Stimulated activated CD4-positive, alpha-beta T cell treated with anti-CD3 and anti-CD28 coated beads, Interleukin-1b, Interleukin-23, amount 100 ng/mL, for 1 hour (primary cell): ENCODE measurements at places on chromosomes 7 and 10.

GRCh38 chr7:27901028-27901760 is 161.2 kb downstream of the TAX1BP1 start:
- no peak for DNase-seq

- DNase-seq, result no peak
Measured at GRCh38 chr10:85648279-85648754, 718.3 kb downstream of the GRID1 start.

GRCh38 chr7:105149827-105150226 is 135.8 kb downstream of the KMT2E start:
- DNase-seq, result no peak

DNA sequence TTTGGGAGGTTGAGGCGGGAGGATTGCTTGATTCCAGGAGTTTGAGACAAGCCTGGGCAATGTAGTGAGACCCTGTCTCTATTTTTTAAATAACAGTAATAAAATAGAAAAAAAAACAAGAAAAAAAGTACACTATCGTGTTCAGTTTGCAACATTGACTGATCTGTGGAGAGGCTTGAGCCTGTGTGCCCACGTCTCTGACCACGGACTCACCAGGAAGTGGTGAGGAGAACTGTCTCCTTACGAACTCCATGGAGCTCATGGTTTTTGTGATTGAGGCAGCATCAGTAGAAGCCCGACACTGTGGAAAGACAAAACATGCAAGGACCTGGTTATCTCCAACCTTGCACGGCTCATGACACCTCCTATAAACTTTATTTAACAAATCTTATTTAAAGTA is 23.9 kb upstream of the DNAJB6 start:
- DNase-seq, result no peak

DNA sequence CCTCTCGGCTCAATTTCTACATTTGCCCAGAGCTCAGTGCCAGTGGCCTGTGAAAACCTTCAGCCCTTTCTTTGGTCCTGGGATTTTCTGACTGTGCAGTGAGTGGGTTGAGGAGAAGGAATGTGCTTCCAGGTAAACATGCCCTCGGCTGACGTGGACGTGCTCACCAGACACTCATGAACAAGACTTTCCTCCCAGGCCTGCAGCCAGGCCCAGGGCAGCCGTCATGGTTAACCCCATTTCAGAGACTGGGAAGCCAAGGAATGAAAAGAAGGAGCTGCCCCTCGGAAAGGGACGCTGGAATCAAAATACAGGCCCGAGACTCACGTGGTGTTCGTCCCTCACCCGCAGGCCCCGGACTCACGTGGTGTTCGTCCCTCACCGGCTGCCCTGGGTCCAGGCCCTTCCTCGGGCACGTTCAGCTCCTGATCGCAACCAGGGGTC is 8.8 kb upstream of the CALML5 start:
- no peak for DNase-seq

- no peak for DNase-seq
Measured at GRCh38 chr7:83271212-83272099, 108.8 kb upstream of the PCLO start.

DNA sequence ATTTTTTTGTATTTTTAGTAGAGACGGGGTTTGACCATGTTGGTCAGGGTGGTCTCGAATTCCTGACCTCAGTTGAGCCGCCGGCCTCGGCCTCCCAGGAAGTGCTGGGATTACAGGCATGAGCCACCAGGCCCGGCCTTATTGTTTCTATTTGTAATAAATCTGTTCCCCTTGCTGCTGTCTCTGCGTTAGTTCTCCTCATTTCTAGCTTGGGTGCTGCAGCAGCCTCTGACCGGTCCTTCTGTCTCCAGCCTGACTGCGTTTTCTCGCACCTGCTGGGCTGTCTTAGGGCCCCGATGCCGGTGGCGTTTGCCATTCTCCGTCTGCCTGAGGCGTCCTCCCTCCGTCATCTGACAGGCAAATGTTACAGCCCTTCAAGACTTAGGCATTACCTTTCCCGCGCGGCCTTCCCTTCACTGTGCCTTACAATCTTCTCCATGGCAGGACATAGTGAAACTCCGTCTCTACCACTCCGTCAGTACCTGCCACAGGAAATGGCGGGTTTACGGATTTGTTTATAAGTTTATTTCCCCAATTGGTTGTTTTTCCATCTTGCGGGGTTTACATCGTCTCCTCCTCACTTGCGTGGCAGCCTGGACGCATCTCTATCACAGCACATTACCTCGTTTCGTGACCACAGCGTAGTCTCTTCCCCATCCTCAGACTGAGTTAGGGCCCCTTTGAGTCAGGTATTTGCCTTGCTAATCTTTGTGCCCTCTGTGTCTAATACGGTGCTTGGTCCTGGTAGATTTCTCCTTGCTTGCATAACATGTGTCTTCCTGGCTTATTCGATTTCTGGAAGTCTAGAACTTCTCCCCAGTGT is 2.3 kb upstream of the GIMAP8 start:
- DNase-seq, result no peak

- DNase-seq, result no peak
Measured at GRCh38 chr10:24969841-24970281, 17.5 kb upstream of the PRTFDC1 start.

DNA sequence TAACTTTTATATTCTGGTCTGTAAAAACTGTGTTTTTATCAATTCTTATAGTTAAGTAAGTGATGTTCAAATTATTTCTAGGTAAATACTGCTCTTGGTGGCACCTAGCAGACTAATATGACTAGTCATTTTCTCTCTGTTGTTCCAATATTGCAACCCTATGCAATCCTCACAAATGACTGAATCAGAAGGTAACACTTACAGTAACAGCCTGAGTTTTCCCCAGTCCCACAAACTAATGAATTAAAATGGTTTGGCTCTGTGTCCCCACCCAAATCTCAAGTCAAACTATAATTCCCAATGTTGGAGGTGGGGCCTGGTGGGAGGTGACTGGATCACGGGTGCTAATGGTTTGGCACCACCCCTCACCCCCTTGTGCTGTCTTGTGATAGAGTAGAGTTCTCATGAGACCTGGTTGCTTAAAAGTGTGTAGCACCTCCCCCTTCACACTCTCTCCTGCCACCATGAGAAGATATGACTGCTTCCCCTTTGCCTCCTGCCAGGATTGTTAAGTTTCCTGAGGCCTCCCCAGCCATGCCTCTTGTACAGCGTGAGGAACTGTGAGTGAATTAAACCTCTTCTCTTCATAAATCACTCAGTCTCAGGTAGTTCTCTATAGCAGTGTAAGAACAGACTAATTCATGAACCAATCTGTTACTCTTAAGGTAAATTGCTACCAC is 43.5 kb downstream of the MTPN start:
- no peak for DNase-seq

DNA sequence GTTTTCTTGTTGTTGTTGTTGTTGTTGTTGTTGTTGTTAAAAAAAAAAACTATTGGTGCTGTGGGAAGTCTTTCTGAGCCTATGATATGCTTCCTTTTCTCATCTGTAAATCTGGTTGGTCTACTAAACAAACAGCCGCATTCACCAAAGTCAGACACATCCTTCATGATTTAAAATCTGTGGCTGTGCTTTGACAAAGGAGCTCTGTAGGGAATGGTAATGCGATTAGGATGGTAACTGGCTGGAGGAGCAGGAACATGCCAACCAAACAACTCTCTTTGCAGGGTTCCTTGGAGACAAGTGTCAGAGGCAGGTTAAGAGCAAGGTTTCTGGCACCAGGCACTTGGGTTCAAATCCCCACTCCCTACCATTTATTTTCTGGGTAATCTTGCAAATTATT is 14.9 kb upstream of the SP4 start:
- no peak for DNase-seq

DNA sequence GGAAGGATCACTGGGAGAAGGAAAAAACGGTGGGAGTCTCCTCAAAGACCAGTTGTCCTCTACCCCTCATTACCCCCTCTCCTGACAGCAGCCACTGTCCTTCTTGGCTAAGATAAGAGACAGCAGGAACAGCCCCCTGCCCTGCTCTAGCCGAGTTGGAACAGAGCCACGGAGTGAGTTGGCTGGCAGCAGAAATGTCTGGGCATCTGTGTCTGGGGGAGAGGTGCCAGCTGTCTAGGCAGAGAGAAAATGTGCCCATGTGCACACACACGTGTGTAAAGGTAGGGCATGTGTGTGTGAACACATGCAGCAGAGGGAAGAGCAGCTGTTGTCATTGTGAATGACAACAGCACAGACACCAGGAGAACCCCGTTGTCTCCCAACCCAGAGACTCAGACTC is 9.4 kb upstream of the HILPDA start:
- no peak for DNase-seq

DNA sequence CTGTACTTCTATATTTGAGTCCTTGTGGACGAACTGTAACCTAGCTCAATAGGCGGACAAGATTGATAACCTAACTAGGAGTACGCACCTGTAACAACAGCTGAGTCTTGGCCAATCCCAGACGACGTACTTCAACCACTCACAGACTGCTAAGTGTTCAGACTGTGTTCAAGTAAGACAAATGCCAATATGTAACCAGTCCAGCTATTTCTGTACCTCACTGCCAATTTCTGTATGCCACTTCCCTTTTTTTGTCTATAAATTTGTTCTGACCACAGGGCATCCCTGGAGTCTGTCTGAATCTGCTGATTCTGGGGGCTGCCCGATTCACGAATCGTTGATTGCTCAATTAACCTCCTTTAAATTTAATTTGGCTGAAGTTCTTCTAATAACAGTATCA is 32.2 kb downstream of the HACD1 start:
- DNase-seq, result no peak

- no peak for DNase-seq
Measured at GRCh38 chr7:36310897-36311296, 78.8 kb upstream of the ANLN start.

- no peak for DNase-seq
Measured at GRCh38 chr7:143909863-143910262, 7.9 kb upstream of the TCAF1 start.

- no peak for DNase-seq
Measured at GRCh38 chr10:71337219-71337701, 18.2 kb downstream of the SLC29A3 start.

DNA sequence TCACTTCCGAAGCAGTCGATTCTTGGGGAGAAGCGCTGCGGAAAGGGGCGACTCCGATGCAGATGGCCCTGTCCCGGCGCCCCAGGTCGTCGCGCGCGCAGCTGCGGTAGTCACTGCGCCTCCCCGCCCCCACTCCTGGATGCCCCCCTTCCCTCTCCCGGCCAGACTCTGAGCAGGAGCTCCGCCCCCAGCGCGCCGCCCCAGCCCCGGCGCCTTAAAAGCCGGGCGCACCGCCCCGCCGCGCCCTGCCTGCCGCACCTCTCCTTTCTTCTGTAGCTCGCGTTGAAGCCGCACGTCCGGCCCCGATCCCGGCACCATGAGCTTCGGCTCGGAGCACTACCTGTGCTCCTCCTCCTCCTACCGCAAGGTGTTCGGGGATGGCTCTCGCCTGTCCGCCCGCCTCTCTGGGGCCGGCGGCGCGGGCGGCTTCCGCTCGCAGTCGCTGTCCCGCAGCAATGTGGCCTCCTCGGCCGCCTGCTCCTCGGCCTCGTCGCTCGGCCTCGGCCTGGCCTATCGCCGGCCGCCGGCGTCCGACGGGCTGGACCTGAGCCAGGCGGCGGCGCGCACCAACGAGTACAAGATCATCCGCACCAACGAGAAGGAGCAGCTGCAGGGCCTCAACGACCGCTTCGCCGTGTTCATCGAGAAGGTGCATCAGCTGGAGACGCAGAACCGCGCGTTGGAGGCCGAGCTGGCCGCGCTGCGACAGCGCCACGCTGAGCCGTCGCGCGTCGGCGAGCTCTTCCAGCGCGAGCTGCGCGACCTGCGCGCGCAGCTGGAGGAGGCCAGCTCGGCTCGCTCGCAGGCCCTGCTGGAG is at the start of gene INA:
TSS of gene INA (plus strand) at position 243 of the 817 bp plus-strand sequence. CDS start at position 317, 74 bp downstream.
- DNase-seq, result no peak
